Sigmoid colon (tissue), 7 donors: ENCODE measurements at places on chromosomes 13 and 19. TPM values are rescaled to one million over a fixed set of nuclear protein-coding genes. Genes with fewer than 3 reads are reported as not detected.

DNA sequence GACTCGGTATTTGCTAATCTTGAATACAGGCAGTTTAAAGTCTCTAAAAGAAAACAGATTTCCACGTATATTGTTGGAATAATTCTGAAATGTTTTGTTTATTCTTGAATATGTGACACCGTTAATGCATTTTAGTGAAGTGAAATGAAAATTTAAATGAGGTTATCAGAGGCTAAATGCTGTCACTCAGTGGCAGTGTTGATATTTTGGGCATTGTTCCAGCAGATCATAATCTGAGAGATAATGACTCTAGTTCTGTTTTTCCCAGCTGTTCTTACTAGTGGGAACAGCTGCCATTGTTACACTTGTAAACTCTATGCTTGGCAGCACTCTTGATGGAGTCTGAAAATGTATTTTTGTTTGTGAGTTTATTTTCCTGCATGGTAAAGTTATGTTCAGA, 365.6 kb upstream of the SLC10A2 start:
- DNase-seq: no peak

DNA sequence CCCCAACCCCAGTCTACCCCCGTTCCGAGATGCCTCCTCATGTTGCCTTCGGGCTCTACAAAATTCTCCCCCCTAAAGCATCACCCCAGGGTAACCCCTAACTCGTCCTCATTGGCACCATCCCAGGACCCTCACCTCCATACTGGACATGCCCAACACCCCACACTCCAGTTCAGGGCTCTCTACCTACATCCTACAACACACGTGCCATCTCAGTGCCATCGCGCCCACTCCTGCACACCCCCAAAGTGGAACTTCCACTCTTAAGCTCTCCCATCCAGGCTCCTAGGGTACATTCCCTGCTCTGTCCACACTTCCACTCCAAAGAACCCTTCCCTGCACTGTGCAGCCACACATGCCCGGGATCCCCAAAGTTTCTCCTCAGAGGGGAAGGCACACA, 827 bp upstream of the FKRP start:
- DNase-seq: no peak

The TGFBR3L gene
- total RNA-seq: not detected

DNA sequence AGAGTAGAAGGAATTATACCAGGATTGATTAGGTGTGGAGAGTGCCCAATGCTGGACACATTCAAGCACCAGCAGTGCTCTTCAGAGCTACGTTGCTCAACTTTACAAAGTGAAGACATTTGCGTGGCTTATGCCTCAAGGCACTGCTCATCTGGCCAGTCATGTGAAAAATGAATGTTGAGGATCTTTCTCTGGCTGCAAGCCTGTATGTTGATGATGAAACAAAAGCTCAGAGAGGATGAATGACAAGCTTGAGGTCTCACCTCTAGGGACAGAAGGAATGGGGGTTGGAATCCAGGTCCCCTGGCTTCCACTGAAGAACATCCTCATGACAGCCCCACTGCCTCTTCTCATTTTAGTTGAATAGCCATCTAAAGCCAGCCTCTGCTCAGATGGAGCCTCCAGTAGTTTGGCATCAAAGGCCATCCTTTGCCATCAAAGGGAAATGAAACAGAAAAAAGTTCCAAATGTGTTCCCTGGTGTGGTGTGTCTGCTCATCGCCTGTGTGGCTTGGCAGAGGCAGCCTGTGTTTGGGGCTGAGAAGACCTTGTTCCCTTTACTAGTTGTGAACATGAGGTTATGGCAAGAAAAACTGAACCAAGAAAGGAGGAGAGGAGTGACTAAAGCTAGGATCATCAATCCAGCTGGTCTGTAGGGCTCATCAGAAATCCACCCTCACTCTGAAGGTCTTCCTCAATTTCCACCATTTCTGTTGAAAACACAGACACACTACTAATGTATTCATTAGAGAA, 114.0 kb upstream of the KL start:
- no peak for DNase-seq

- DNase-seq: no peak
These were observed 393.8 kb downstream of the ITGBL1 start for GRCh38 chr13:101846249-101846648.

DNA sequence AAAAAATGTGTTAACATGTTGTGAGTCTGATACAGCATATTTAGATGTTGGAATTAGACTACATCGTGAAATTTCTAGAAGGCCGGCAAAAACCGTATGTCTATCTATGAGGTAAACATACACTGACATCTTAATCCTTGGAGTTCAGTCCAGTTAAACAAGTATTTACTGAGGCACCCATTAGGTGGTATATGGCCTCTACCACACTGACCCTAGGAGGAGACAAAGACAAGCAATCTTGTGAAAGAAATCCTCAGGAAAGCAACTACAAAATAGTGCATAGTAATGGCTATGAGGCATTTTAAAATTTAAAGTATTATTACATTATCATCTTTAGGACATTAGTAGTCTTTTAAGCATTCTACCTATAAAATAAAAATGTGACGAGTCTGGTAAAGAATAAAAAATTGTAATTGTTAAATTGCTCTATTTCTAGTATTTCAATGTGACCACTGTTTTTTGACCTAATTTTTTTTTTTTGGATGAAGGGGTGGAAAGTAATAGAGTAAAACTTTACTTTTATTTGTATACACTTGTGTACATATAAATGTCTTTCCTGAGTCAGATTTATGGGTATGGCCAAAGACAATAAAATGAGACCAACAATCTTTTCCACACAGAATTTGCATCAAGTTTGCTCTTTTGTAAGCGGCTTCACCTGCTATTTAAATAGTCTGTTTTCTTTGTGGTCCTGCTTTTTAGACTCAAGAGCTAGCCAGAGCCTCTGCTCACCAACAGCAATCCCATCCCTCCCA, 50.5 kb downstream of the KATNAL1 start:
- no peak for DNase-seq

The CRX gene
- total RNA-seq: not detected

DNA sequence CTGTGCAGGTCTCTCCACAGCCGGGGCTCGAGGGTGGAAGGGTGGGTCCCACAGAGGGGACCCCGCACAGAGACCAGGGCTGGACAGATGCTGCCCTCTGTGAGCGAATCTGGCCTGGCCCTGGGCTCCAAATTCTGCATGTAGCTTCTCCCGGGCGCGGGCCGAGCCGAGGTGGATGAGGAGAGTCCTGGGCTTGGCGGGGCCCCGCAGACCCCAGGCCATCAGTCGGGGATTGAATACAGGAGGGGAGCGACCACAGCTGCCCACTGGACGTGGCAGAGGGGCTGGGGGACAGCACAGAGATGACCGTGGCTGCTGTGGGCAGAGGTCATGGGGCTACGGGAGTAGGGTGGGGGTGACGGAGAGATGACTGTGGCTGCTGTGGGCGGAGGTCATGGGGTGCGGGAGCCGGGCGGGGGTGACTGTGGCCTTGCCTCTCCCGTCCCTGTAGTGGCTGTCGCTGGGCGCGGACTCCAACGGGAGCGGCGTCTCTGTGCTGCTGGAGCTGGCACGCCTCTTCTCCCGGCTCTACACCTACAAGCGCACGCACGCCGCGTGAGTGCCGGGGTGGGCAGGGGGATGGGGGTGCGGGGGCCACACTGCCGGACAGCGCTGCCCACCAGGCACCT, 15.5 kb downstream of the NCLN start:
- DNase-seq: no peak

DNA sequence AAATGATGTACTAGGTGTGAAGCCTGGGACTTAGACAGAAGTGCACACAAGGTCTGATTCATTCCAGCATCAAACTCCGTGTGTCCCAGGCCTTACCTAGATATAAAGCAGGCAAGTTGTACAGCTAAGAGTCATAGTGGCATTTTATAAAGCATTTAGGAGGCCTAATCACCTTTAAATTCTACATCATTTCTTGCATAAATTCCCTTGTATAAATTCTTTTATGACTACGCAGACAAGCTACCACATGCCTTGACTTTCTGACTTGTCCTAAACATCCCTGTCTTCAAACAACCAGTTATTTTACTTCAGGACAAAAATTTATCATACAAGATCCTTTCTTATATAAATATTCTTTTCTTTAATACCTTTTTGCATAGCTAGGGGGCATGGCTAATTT, 22.5 kb downstream of the TMEM255B start:
- no peak for DNase-seq

GRCh38 chr13:49587311-49587847, 2.0 kb upstream of the RCBTB1 start:
- DNase-seq: no peak

The SHC2 gene
- 49.9 TPM for total RNA-seq

- DNase-seq: no peak
These were observed 36.8 kb downstream of the NFIX start for GRCh38 chr19:13031917-13032623.

DNA sequence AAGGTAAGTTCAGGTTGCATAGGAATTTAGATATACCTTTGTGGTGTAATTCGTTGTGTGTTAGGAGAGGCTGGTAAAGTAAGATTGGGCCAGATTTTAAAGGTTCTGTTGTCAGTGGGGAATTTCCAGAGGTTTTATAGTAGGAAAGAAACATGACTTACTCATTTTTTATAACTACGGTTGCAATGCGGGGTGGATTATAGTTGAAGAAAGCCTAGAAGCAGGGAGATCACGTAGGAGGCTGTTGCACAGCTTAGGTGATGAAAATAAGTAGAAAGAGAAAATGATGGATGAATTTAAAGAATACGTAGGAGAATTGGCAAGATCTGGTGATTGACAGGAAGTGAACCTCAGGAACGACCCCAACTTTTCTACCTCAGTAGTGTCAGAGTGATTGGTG, 61.1 kb downstream of the PIBF1 start:
- DNase-seq: no peak

The SLC10A2 gene
- total RNA-seq: not detected

- no peak for DNase-seq
These were observed 1660.4 kb upstream of the MIR17HG start for GRCh38 chr13:89687066-89687465.

GRCh38 chr19:15675560-15675959, 2.7 kb downstream of the CYP4F12 start:
- no peak for DNase-seq
